ENCODE measurements at places on chromosomes 7 and 10.

GRCh38 chr10:63528084-63528744 is 7.0 kb downstream of the REEP3 start:
- no peak for DNase-seq

- no peak for DNase-seq
Measured at GRCh38 chr7:95095259-95095965, 188.0 kb downstream of the PPP1R9A start.

DNA sequence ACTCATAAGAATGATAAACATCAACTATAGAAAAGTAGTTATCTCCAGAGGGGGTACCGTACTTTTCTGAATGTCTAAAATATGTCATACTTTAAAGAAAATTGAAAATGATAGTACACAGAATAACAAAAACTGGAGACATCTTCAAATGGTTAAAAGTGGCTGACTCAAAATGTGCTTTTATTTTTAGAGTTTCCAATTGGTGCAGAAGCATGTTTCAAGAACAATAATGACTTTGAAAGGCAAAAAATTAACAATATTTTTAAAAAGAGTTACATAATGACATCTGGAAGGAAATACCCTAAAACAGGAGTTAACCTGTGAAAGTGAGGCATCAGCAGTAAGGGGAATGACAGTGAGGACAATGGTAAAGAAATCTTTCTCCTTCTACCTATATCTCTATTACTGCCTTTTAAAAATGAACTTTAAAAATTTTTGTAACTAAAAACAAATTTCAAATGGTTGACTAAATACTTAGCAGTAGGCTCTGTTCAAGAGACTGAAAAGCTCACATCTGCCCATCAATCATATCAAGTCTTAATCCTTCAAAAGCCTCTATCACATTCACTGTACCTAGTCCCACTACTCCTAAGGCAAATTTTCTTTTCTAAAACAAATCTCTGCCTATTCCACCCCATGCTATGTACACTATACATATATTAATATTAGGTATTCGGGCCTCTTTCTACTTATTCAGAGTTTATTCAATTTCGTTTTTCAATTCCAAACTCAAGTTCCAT is 3.0 kb downstream of the ASZ1 start:
- no peak for DNase-seq

GRCh38 chr10:110304394-110304779 is 333 bp downstream of the SMNDC1 start:
- DNase-seq: no peak

Data from activated CD4-positive, alpha-beta T cell treated with anti-CD3 and anti-CD28 coated beads, Interleukin-2, amount 50 U/mL, for 1 hour (primary cell).